ENCODE measurements at places on chromosomes 16 and 17.

DNA sequence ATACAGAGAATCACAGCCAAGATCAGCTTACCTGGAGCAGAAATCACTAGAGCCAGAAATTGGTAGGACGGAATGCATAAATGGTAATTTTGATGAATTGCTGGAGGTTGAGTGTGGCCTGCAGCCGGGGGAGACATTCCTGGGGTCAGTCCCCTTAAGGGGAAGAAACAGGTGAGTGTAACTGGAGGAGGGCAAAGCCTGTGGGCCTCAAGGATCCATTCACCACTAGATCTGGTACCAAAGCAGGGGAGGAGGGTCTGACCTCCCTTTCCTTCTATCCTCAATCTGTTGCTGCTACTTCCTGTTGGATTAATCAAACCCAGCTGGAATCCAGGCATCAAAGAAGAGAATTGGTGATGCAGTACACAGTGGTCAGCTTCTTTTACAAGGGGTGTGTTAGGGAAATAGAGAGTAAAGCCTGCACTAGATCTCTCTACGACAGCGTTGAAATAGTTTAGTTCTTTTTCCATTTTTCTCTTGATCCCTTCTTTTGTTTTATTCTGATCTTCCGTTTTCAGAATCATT lies 8.6 kb upstream of the ABCA9 start:
- no peak for DNase-seq

DNA sequence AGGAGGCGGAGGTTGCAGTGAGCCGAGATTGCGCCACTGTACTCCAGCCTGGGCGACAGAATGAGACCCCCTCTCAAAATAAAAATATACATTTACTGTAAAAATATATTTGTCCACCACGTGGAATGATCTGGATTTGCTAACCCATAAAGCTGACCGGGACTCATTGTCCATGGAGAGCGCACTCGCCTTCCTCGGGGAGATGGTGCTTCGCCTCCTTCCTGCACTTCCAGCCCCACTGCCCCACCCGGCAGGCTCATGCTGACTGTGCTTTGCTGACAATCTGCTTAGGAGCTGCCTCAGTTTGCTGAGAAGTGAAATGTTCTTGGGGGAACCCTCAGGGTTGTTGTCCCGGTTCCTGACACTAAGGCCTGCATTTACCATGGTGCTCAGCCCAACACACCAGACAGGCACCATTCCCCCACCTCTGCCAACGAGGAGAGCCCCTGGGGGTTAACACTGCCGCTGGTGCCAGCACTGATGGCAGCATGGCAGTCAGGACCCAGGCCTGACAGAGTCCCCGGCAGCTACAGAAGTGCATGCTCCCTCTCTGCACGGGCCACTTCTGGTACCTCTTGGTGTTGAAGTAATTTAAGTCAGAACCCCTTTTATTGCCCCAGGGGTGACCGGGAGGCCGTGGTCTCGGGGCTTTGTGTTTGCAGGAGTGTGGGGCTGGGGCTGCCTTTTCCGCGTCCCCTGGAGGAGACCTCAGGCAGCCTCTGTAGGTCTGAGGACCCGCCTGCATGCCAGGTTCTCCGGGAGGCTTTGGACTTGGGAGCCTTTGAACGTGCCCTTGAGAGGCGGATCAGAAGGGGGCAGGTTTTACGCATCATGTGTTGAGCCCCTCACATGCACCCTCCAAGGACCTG lies 2.5 kb downstream of the NUBP2 start:
- DNase-seq = no peak

DNA sequence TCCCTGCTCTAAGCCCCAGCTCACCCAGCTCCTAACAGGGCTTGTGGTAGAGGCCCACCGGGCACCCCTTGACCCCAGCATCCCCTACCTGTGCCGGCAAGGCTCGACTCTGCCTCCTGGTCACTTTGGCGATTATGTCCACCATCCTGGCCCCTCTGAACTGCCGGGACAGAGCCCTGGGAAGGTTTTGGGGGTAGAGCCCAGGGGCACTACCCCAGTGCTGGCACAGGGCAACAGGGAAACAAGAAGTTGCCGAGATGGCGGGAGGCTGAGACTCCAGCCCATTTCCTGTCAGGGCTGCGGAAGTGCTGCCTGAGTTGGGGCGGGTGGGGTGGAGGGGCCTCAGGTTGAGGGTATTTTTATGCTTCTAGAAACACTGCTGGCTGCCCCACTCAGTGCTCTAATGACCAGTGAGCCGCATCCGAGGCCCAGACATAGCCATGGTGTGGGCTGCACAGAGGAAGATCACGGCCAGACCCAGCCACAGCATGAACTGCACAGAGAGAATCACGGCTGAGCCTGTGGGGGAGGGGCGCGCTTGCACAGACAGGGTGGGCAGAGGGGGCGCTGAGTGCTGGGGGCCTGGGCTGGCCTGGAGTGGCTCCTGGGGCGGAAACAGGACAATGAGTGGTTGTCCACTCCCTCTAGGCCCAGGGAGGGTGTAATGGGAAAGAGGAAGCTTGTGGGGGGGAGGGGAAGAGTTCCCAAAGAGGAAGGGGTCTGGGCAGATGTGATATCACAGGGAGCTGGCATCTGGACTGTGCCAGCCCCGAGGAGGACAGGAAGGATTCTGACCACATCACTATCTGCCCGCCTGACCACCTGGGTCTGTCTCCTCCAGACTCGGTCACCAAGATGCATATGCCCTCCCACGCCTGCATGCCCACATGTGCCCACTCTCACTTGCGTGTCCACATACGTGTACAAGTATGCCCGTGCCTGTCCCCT lies 22.3 kb downstream of the ARHGAP27 start:
- peak; percentile 69 for DNase-seq

- DNase-seq = no peak
Observed at GRCh38 chr17:34413443-34414119, 50.5 kb upstream of the CCL1 start.

DNA sequence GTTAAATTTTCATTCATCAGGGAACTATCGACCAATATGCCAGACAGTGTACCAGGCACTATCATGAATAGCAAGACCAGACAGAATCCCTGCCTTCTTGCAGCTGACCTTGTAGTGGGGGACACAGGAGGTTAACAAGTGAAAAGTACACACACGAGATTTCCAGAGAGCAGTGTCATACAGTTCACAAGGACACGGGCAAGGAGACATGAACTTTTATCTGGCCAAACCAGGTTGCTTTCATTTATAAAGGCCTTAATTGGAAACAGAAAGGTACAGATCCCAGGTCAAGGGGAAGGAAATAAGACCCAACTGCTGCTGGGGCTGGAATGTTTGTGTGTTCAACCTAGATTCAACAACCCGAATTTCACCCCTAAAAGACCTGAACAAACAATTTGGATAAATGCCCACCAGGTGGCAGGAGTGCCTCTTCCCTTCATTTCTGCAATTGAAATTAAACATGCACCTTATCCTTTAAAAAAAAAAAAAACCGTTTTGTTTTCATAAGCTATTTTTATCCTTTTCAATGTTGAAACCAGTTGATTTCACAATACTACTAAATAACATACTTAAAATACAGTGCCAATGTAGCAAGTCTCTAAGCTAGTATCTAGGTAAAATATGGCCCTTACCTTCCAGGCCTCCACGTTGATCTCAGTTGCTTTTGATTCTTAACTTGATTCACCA lies 65.9 kb downstream of the EMP2 start:
- DNase-seq = peak; percentile 33

DNA sequence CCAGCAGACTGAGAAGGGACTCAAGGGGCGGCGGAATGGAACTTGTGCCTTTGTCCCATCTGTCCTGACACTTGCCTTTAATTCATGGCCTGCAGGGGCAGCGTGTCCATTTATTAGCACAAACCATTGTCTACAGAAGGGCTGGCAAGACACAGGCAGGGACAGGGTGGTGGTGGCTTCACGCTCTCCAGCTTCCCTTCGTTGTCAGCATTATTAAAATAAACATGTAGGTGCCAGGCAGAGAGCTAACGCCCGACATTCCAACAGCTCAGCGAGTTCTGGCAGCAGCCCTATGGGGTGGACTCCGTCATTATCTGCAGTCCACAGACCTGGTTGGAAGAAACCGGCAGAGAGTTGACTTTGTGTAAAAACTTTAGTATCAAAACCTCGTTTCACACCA lies 16.3 kb downstream of the DNAI2 start:
- no peak for DNase-seq

GRCh38 chr16:46857368-46857945 lies 26.5 kb upstream of the C16orf87 start:
- DNase-seq = no peak

GRCh38 chr16:59907611-59908010 lies 1173.5 kb upstream of the GOT2 start:
- no peak for DNase-seq

DNA sequence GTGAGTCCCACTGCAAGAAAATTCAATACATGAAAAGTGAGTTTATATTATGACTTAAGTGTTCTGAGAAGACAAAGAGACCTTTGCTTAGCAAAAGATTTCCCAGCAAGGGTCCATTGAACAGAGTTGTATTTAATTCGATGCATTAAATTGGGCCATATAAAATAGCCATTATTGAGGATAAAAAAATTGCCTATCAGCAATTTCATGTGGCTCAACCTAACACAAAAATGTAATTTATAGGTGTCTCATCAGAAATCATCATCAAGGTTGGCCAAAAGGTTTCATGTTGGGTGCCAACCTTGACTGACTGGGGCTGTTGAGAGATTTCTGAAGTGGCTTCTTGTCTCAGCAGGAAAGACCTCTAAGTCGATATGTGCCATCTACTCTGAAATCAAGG lies 84.8 kb upstream of the TOX3 start:
- no peak for DNase-seq

- DNase-seq = no peak
Observed at GRCh38 chr17:29263916-29264315, 17.3 kb downstream of the CRYBA1 start.

- no peak for DNase-seq
Observed at GRCh38 chr16:31439519-31439918, 3.1 kb downstream of the ZNF843 start.

GRCh38 chr16:65731833-65732232 lies 610.0 kb upstream of the CDH11 start:
- DNase-seq = no peak

- DNase-seq = no peak
Observed at GRCh38 chr16:75789237-75789636, 62.9 kb upstream of the CPHXL start.

- DNase-seq = no peak
Observed at GRCh38 chr17:55236316-55236715, 28.4 kb upstream of the HLF start.

DNA sequence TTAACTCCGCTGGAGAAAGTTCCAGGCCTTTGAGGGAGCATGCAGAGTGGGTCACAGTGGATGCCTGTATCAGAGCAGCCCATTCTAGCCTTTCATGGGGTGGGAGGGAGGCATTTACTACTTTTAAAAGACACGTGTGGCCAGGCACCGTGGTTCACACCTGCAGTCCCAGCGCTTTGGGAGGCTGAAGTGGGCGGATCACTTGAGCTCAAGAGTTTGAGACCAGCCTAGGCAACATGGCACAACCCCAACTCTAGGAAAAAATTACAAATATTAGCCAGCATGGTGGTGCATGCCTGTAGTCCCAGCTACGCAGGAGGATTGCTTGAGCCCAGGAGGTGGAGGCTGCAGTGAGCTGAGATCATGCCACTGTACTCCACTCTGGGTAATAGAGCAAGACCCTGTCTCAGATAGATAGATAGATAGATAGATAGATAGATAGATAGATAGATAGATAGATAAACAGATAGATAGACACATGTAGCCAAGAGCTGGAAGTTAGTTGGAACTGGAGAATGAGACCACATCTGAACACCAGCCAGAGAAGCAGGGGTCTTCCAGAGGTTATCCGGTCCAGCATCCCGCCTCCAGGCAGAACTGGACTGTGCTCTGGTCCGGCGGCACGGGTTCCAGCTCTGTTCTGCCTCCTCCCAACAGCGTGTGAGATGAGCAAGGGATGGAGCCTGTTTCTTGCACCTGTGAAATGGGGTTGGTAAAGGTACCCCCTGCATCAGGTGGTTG lies 3.6 kb downstream of the ADCY7 start:
- no peak for DNase-seq

GRCh38 chr17:66313995-66314659 lies 11.7 kb downstream of the PRKCA start:
- DNase-seq = no peak

DNA sequence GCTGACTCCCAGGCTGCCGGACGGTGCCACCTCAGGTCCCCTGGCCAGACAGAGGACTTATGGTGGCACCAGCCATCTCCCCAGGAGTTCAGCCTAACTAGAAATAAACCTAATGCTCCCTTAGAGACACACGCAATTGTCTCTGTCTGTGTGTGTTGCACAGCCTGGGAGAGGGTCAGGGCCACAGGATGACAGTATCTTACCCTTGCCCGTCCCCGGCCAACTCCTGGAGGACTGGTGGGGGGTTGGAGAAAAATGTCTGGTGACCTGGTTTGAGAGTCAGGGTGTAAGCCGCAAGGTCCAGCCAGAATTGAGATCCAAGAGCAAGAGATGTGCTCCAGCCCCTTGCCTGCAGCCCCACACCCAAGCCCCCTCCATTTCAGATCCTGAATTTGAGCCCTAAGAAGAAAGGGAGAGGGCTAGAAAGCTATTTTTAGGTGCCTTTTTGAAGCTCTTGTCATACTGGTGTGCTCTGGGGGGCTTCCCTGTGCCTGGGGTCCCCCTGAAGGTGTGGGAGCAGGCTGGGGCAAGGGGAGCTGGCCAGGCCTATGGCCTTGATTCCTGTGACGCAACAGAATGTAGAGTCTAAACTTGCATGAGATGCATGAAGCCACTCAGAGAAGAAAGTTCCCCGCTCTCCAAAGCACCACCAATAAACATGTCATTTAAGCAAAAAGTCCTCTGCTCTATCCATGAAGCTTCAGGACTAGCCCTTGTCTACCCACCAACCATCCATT lies 12.9 kb downstream of the ZNF319 start:
- no peak for DNase-seq

DNA sequence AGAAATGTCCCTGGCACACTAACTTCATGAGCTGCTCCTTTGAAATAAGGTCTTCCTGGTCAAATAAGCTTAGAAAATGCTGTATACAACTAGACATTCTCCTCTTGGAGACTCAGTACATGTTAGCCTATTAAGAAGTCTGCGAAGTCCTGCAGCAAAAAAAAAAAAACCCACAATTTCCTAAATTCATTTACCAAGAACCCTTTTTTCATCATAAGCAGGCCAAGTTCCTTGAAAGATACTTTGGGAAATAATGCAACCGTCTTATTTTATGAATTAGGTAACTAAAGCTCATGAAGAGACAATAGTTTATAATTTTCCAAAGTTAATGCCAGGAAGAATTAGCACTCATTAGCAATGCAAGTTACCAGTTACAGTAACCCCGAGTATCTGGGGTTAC lies 49.0 kb upstream of the HAS3 start:
- no peak for DNase-seq

DNA sequence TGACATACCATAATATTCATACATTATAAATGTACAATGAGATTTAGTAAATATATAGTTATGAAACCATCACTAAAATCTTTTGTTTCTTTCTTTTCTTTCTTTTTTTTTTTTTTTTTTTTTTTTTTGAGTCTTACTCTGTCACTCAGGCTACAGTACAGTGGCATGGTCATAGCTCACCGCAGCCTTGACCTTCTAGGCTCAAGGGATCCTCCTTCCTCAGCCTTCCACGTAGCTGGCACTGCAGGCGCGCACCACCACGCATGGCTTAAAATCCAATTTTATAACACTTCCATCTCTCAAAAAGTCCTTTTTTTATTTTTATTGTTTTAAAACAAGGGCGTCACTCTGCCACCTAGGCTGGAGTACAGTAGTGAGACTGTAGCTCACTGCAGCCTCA lies 41.1 kb downstream of the ZNRF1 start:
- DNase-seq = no peak

GRCh38 chr16:10169031-10169430 lies 13.2 kb downstream of the GRIN2A start:
- DNase-seq = no peak

Data from GM06990 (cell line).